EH (cell line): ENCODE measurements at places on chromosomes 5 and 9.

DNA sequence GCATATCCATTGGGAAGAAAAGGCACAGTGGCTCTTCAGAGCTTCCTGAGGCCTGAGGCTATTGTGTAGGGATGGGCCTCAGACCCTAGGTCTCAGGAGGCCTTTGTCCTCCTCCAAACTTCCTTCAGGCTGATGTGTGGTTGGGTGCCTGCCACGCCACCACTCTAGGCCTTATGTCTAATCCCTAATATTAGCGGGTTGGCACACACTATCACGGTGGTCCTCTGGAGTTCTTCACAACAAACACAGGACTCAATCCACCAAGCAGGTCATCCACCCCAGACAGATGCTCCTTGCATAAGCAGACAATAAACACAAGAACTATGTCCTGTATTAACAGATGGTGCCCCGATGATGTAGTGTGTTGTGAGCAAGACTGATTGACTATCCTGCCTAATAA is 31.0 kb upstream of the FSTL4 start:
- no peak for DNase-seq

- no peak for DNase-seq
Observed at GRCh38 chr9:13979941-13980318, 334.0 kb downstream of the NFIB start.

GRCh38 chr9:133354766-133355165 is 1.5 kb downstream of the SURF1 start:
- no peak for DNase-seq

GRCh38 chr5:136007271-136007670 is 21.5 kb upstream of the TGFBI start:
- no peak for DNase-seq

- DNase-seq = no peak
Observed at GRCh38 chr9:137477778-137478612, 18.9 kb upstream of the NSMF start.

DNA sequence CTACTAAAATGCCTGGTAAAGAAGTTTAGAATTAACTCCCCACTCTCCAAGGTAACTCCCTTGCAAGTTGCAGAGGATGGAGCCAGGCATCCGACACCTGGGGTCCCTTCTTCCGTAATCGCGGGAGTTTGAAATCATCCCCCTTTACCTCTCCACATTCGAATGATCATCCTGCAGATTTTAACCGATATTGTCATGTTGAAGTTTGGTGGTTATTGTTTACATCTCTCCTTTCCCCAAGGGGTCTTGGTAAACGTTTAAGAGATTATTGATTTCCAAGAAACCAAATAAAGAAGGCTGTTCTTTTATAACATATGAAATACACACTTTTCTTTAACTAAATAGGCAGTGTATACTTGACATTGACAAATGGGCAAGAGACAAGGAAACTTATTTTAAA is 26.7 kb downstream of the NR2F1 start:
- DNase-seq = no peak

- DNase-seq = no peak
Observed at GRCh38 chr5:174937201-174938123, 213.1 kb downstream of the MSX2 start.
